ENCODE measurements at places on chromosomes 16 and 17.

DNA sequence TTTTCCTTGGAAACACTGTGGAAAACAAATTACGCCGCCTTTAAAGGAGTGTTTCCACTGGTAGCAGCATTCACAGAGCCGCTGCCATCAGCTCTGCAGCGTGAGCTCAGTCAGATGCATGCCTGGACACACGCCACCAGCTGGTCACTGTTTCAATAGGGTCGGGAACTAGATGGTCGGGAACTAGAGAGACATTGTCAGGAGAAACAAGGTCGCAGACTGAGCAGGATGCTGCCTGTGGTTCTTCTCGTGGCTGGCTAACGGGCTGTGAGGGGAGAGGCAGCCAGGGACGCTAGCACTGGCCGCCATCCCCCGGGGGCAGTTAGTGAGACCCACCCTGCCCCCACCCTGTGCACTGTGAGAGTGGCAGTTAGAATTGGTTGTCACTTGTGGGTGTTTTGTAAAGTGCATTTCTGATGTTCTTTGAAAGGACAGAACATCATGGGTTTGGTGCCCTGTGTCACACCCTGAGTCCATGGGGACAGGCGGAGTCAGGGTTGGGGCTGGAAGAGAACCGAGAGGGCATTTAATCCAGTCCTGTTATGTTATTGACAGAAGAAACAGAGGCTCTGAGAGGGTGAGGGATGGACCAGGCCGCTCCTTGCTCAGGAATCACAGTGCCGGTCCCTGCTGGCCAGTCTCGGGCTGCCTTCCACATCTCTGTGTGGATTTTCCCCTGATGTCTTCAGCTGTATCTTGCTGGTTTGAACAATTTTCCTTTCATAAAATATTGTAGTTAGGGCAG is 86.3 kb downstream of the SPECC1 start:
- DNase-seq = no peak

- no peak for DNase-seq
These were observed 62.3 kb downstream of the SSH2 start for GRCh38 chr17:29867643-29868181.

DNA sequence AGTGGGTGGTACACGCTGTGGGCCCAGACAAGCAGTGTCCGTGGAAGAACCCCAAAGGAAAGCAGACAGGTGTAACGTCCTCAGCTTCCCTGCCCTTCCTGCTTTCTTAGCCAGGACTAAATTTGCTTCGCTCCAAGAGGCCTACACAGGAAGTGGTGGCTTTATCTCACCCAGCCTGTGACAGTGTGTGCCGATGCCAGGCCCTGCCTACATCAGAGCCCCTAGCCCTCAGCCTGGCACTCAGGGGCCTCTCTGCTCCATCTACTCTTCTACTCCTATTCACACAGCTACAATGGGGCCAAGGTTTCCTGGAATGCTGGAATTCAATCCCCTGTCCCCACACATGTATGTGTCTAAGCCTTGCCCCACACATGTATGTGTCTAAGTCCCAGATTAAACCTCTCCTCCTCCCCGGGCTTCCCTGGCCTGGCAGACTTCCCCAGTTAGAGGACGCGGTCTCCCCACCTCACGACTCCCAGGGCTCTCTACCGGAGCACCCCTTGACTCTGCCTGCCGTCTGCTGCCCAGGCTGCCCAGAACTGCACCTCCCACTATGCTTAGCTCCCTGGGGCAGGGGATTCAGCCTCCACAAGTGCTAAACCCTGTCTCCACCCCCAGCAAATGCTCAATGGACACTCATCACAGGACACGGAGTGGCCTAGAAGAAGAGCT is 8.2 kb downstream of the PGAP3 start:
- no peak for DNase-seq

DNA sequence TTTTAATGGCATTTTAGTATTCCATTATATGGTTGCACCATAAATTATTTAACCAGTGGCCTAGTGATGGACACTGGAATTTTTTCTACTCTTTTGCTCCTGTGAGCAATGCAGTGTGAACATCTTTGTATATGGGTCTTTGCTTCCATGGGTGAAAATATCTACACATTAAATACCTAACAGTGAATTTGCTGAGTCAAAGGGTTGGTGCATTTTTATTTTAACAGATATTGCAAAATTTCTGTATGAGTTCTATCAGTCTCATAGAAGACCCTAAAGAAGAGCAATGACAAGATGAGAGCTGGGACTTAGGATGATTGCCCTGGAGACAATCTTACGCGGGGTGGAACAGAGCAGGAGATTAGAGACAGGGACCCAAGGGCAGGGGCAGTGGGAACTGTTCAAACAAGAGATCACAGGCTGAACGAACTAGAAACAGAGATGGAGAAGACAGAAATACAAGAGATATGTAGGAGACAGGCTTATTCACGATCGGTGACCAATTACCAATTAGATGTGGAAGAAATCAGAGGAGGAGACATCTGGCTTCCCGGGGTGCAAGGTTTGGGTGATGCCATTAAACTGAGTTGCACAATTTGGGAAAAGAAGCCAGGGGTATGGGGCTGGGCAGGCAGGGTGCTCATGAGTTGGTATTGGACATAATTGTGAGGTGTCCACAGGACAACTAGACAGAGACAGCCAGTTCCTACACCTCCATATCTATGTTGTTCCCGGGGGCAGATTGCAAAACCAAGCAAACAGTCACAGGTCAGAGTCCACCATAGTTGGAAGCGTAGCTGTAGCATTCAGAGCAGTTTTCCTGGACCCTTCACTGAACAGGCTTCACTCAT is 39.9 kb upstream of the LONP2 start:
- DNase-seq = no peak

DNA sequence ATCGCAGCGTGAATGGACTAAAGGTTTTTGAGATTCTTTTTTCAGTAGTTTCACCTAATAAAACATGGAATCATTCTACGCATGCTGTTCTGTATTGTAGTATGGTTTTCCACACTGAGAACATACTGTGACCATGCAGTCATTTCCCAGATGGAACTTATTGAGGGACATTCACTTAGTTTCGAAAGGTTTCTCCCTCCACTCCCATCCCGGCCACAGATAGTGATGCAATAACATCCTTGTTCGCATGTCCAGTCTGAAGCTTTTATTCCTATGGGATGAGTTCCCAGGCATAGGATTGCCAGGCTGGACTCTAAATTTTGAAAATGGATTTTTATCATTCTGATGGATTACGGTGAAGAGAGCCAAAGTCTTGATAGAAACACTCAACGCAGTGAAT is 420.4 kb downstream of the WWOX start:
- no peak for DNase-seq

DNA sequence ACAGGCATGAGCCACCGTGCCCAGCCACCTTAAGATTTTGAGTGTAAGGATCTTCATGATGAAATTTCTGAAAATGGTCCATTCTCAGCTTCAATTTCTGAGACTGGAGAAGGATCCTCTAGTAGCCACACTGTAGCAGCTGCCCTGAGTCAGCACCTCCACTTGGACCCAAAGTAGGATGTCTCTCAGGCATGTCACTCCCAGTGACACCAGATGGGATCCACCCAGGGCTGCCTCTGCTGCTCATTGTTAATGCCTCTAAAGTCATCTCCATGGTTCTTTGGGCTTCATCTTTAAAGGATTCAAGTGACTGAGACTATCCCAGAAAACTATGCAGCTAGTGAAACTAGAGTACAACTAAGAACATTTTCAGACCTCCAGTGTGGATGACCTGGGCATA is 7.9 kb downstream of the PLD6 start:
- DNase-seq = no peak

GRCh38 chr17:4074831-4075495 is 67.9 kb downstream of the ZZEF1 start:
- DNase-seq = no peak

All from NCI-H187 treated with DMSO at 0.1 percent for 48 hours (cell line).